ENCODE measurements at places on chromosomes 6 and 20.

GRCh38 chr20:24989162-24989561 lies 3.4 kb downstream of the APMAP start:
- no peak for DNase-seq

DNA sequence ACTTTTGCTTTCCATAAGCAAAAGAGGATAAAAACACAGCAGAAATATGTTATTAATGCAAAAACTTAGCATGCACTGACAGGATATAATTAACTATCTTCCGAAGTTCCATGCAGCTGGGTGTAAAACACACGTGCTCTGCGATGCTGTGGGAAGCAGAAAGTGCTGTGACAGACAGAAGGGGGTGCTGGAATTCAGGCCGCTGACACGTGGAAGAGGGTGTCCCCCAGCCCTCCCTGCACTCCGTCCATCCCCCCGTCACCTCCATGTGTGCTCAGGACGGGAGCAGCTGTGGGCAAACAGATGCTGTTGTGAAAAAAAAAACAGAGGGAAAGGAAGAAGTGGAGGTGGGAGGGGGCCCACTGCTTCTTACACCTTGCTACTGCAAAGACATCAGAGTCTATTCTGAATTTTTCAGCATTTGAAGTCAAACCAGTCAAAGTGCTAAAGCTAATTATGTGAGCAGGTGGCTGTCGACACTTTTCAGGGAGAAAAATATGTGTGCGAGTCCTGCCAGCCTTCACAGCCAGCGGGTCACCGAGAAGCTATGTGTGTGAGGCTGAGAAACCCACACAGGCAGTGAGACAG lies 175.9 kb upstream of the AFDN start:
- no peak for DNase-seq

- DNase-seq = no peak
These were observed 446.3 kb upstream of the SLC35B3 start for GRCh38 chr6:8881663-8882062.

DNA sequence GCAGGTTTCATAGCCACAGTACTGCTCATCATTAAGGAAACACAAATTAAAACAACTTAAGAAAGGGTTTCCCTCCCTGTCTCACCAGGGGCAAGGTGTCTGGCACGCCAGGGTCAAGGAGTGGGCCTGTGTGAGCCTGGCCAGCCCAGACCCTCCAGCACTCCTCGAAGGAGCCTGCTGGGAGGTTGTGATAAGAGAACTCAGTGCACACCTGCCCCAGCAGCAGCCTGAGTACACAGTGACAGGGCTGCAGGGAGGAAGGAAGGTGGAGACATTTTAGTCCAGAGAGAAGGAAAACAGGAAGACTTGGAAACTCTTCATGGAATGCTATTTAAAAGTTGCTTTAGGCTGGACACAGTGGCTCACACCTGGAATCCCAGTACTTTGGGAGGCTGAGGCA lies 14.1 kb downstream of the NINL start:
- no peak for DNase-seq

DNA sequence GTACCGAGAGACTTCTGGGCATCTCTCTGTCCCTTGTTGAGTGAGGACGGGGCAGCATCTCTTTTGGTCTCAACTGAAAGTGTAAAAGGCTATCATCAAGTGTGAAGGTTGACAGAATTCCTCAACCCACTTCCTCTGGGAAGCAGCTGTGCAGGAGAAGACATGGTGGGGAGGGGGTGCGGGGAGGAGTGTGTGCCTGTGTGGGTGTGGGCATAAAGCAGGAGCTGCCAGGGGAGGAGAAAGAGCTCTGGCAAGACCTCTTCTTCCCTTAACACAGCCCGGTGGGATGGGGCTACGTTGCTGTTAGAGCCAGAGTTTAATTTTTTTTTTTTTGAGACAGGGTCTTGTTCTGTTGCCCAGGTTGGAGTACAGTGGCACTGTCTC lies 31.8 kb downstream of the CPXM1 start:
- no peak for DNase-seq

Data from activated CD8-positive, alpha-beta memory T cell treated with anti-CD3 and anti-CD28 coated beads for 1 hour (primary cell).